Activated CD8-positive, alpha-beta memory T cell treated with anti-CD3 and anti-CD28 coated beads for 1 hour (primary cell): ENCODE measurements at places on chromosomes 5 and 9.

- no peak for DNase-seq
Measured at GRCh38 chr5:75335952-75336614, 937 bp upstream of the HMGCR start.

DNA sequence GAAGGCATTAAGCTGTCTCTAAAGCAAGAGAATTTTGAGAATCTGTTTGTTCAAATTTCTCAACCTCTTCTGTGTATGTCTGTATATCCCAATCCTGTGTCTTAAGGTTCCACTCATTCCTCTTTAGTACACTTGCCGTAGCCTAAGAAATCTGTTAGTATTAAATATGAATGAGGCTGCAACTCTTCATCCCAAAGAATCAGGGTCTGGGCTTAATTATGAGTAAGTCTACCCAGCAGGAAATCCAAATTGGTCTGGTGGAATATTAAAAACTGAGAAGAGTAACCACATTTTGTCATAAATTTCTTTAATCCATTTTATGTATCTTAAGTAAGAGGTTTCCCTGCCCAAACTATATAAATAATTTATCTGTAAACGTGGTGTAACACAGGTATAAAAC is 1171.2 kb downstream of the CDH12 start:
- DNase-seq: no peak

DNA sequence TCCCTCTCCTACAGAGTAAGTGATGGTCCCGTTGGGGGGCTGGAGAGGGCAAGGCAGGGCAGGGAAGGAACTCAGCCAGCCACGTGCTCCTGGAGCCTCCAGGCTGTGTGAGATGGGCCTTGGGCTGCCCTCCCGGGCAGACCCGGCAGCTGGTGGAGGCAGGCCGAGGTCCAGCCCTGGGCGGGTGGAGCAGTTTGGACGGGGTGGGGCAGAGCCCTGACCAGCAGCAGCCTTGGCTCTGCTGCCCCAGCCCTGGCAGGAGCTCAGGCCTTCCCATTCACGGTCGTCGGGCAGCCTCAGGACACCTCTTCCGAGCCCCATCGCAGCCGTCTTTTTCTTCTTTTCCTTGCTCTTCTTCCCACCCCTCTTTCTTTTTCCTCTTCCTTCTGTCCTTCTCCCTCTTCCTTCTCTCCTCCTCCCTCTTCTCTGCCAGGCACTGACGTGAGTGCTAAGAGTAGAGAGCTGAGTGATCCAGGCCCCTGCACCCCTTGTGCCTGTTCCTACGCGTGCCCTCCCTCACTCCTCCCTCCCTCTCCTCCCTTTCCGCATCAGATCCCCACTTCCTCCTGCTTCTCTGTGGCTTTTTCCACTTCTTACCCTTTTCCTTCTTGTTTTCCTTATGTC is 42.8 kb downstream of the AMBP start:
- DNase-seq: no peak

GRCh38 chr5:62306896-62307689 is 1.1 kb downstream of the KIF2A start:
- DNase-seq: no peak

DNA sequence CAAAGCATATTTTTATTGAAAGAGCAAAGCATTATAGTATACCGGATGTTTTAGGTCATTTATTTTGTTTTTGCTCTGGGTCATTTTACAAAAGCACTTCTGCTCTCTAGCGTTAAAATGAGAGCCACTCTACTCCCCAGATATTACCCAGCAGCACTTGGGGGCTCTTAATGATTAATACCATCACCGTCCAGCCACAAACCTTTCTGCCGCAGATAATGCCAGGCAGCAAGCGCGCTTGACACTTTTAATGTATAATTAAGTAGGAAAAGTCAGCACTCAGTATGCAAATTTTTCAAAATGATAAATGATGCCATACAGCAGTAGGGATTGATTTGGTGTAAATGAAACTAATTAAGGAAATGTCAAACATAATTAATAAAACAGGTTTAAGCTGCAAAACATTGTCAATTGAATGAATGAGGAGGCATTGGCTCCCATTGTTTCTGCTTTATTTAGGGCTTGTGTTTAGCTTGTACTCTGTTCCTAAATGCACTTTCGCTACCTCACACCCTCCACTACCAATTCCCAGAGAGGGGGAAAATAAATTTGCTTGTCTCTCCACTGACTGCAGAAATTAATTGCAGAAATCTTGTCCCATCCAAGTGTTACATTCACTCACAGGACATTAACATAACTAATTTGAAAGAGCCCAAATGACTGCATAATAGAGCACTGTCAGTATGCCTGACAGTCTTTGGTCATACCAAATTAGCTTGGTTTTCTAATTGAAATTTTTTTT is 358.8 kb upstream of the ARRDC3 start:
- DNase-seq: no peak

GRCh38 chr5:132065951-132066701 is 5.7 kb downstream of the IL3 start:
- no peak for DNase-seq

DNA sequence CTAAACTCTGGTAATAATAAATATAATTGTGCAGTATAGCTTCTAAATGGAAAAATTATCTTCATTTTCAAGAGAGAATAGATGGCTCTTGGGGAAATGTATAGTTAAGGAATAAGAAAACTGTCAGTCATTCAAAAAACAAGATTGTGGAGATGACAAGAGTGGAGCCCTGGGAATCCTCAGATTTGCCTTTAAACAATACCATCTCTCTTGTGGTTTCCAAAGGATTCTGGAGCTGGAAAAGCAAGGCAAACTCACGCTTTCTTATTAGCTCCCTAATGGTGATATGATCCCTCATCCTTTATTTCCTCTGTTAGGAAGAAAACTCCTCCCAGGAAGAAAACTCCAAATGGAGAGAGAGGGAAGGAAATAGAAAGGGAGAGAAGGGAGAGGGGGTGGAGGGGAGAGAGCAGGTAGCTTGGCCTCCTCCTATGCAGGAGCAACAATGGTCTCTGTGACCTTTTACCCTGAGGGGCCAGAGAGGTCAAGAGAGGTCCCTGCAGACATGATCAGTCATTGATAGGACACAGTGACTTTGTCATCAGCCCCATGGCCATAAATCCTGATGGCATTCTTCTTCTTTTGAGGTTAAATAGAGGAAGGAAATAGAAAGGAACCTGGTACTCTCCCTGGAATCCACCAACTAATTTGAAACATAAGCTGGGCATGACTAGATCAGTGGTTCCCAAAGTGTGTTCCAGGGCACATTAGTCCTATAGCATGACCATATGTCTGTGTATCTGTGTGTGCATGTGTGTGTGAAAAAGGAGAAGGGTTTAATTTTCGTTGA is 312.2 kb downstream of the ARRDC3 start:
- no peak for DNase-seq

GRCh38 chr9:6911901-6912638 is 154.3 kb downstream of the KDM4C start:
- no peak for DNase-seq

DNA sequence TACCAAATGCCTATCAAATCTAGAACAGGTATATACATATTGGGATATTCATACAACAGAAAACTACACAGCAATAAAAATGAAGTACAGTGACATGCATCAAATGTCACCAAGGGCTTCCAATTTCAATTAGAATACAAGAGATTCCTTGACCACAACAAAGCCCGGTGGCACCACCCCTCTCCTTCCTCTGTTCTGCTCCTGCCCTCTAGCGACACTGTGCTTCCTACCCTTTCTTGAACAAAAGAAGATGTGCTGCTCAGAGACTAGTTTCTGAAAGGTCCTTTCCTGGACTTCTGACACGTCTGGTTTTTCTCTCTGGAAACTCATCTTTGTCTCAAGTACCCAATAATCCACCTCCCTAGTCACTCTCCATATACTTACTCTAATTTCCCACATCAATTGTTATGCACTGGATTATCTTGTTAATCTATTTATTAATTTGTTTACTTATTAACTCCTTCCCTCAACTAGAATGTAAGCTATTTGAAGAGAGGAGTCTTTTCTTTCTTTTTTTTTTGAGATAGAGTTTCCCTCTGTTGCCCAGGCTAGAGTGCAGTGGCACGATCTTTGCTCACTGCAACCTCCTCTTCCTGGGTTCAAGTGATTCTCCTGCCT is 70.4 kb upstream of the CTSV start:
- DNase-seq: no peak

- DNase-seq: no peak
Measured at GRCh38 chr9:114805670-114806525, at the start of gene TNFSF15. TSS of gene TNFSF15 (minus strand) at chr9:114806039. CDS start at chr9:114806012, 27 bp downstream.

DNA sequence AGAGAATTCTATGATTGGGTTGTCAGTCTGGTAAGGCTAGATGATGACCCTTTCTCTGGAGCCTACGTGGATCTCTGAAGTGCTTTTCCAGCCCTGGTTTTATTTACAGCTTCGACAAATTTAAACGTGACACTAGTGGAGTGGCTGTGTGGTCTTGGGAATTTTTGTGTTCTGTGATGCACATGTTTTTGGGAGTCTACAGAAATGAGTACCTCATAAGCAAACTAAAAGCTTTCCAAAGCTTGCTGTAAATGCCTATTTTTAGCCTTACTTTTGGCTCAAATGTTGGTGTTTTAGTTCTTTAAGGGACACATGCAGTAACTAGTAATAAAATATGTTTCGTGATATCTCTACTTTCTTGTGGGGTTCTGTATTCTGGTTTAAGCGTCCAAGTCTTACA is 3.3 kb downstream of the LARP1 start:
- no peak for DNase-seq

- DNase-seq: no peak
Measured at GRCh38 chr9:38431116-38431515, 6.9 kb upstream of the IGFBPL1 start.

DNA sequence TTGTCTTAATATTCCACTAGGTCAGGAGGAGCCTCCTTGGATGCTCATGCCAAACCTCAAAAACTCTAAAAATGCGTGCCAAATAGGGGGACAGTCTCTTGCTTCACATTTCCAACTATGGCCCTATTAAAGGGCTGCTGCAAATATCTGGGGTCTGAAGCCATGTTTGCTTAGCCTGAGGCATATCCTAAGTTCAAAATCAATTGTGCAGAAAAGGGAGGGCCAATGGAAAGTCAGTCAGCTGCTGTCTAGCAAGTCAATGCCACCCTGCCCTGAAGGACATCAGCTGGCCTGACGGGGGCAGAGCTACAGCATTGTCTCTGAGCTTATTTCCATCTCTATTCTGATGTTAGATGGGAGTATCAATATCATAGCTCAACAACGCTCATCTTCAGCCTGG is 93.6 kb downstream of the SH3TC2 start:
- no peak for DNase-seq

GRCh38 chr9:74172874-74173273 is 324.3 kb upstream of the RORB start:
- DNase-seq: no peak

DNA sequence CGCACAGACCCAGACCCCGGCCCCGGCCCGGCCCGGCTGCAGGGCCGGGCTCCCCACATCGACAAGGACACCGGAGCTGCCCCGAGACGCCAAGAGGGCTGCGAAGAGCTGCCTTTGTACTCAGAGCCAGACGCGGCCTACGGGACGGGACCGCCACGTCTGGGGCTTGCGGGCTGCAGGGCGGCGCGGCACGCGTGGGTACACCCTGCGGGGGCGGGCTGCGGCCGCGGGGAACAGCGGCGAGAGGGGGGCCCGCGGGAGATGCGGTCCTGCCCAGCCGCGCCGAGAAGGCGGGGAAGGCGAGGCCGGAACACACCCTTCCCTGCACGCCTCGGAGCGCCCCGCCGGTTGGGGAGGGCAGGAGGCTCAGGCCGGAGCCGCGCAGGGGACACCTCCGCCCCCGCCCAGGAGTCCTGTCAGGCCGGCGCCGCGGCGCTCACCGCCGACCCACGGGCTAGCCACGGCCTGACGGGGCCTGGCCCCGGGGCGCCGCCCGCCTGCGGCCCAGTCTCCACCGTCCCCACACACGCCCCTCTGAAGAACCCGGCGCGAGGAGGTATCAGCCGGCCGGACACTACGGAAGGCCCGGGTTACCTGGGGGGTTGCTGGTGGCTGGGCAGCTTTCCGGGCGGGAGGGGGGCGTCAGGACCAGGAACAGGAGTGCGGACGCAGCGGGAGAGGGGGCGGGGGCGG is 478 bp downstream of the RAB14 start:
- DNase-seq: peak; percentile 10

DNA sequence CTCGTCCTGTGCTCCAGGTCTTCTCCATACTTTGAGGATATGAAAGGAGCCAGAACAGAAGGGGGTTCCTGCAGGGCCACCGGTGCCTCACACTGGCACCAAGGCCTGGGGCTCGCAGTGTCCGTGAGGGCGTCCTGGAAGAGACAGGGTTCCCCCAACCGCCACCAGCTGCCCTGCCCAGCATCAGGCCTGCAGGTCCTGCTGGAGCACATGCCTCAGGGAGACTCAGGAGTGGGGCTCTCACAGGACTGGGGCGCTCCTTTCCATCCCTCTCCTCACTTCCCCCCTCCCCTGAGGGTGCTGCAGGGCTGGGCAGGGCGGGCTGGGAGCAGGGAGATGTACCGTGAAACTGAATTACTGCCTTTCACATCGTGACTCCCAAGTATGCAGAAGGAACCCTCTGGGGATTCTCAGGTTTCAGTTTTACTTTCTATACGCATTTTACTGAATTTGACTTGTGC is 31.7 kb downstream of the CEP72 start:
- no peak for DNase-seq

DNA sequence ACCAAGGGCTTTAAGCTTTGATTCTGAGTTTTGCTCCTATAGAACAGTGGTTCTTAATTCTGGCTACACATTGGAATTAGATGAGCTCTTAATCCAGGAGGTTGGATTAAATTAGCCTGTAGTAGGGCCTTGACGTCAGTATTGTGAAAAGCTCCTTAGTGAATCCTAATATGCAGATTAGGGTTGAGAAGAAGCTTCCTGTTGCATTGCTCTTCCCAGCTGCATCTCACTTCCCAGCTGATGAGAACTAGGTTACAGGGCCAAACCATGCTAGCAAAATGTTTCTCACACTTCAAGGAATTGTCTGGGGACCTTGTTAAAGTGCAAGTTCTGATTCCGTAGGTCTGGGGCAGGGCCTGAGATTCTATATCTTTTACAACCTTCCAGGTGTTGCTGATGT is 300.0 kb downstream of the ZSWIM6 start:
- DNase-seq: no peak

GRCh38 chr9:6887051-6887450 is 129.3 kb downstream of the KDM4C start:
- no peak for DNase-seq

GRCh38 chr9:5489630-5490490 is 20.5 kb upstream of the PDCD1LG2 start:
- no peak for DNase-seq

- peak; percentile 48 for DNase-seq
Measured at GRCh38 chr9:128689293-128689774, 312 bp downstream of the SET start.

DNA sequence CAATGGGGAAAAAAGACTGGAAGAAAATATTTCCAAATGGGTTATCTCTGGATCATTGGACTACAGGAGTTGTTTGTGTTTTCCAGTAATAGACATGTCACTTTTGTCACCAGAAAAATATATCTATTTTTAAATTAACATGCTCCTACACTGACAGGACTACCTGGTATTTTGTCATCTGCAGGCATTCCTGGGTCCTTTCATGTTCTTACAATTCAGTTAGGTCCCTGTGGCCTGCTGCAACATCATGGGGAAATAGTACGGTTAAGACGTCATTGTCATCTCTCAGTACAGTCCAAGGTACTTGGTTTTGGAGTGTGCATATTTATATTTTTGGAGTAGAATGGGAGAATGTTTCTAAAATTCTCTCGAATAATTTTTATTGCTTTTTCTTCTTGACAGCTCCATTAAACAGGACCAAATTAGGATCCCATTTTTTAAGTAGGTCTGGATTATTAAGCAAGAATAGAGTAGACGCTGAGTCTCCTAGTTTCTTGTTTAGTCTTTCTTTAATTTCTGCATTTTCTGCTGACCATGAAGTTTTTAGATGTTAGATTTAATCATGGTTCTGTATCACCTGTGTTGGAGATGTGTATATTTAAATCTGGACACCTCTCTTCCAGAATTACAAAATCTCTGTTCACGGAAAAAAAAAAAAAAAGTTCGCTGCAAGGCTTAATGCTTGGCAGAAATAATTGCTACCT is 46.9 kb downstream of the SLC22A5 start:
- no peak for DNase-seq
